Aorta (tissue), 5 donors: ENCODE measurements at places on chromosomes 6 and 20. TPM values are rescaled to one million over a fixed set of nuclear protein-coding genes. Genes with fewer than 3 reads are reported as not detected.
A peak's percentile ranks its signal among the peaks of the same experiment; 100 is the strongest.

PHF20 gene
- total RNA-seq: 64.4 TPM

RIPOR2 gene
- total RNA-seq: 16.1 TPM

SNX9 gene
- total RNA-seq: 81.5 TPM

- no peak for DNase-seq
Measured at GRCh38 chr6:17908831-17909230, 78.6 kb downstream of the KIF13A start.

- DNase-seq: peak; percentile 85
Measured at GRCh38 chr6:36340618-36341454, 4.1 kb upstream of the BNIP5 start.

- no peak for DNase-seq
Measured at GRCh38 chr20:45487231-45487635, 17.7 kb downstream of the WFDC2 start.

GRCh38 chr20:62331347-62331746 is 28.6 kb downstream of the ADRM1 start:
- no peak for DNase-seq

GRCh38 chr20:36984257-36984638 is 32.7 kb upstream of the SAMHD1 start:
- DNase-seq: no peak

- peak; percentile 94 for DNase-seq
Measured at GRCh38 chr20:50395251-50395729, 114.9 kb upstream of the PTPN1 start.

GRCh38 chr6:138560130-138560860 is 61.0 kb upstream of the NHSL1 start:
- no peak for DNase-seq

- DNase-seq: no peak
Measured at GRCh38 chr6:125471667-125472066, 169.9 kb upstream of the HDDC2 start.

- DNase-seq: no peak
Measured at GRCh38 chr6:110633731-110634213, 157.4 kb upstream of the SLC22A16 start.

DNA sequence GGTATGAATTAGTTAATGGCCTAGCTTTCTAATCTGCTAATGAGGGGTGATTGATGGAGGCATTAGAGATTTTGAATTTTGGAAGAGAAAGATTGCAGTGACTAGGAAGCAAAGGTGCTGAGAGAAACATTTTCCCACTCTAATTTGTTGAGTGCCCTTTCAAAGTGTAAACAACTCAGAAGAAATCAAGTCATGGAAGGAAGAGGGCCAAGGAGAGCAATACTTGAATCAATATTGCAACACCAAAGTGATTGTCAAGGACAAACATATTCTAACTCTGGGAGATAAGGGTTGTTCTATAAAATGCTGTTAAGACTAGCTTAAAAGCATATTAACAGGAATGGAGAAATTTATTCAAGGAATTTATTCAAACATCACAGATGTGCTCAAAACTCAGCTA is 182.7 kb upstream of the FERMT1 start:
- DNase-seq: no peak

DNA sequence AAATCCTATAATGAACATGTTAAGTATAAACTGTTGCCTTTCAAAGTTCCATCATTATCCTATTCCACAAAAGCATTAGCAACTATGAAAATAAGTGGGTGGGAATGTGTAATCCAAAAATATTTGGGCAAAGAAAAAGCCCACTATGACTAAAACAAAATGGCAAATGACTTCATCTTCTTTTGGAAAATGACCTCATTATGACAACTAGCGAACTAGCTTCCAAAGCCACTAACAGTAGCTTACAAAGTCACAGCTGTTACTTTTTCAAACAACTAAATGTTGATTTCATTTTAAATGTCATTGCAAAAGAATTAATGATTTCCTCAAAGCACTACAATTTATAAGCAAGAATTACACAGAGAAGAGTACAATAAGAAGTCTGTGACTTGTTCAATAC is 49.8 kb upstream of the RUNX2 start:
- DNase-seq: no peak

DNA sequence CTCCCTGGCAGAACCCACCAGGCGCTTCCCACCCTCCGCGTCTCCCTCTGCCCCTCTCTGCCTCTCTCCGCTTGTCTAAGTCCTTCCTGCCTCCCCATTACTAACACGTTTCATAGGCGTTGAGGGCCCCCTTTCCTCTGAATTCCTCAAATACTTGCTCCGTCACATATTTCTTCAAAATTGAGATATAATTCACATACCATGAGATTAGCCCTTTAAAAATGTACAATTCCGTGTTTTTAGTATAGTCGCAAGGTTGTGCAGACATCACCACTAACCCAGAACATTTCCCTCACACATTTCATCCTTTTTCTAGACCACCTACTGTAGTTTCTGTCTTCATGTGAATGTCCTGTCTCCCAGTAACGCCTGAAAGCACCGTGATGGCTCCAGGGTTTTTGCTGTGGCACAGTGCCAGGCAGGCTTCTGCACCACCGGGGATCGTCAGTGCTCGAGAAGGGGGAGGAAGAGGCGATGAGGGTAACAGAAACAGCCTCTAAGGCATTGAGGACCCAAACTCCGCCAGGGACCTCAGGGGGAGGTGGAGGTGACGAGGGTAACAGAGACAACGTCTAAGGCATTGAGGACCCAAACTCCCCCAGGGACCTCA is 141.9 kb upstream of the SNX9 start:
- DNase-seq: no peak

- DNase-seq: no peak
Measured at GRCh38 chr20:55678970-55679667, 326.2 kb downstream of the CBLN4 start.
